ENCODE measurements at places on chromosomes 1 and 21. TPM values are rescaled to one million over a fixed set of nuclear protein-coding genes. Genes with fewer than 3 reads are reported as not detected.

DNA sequence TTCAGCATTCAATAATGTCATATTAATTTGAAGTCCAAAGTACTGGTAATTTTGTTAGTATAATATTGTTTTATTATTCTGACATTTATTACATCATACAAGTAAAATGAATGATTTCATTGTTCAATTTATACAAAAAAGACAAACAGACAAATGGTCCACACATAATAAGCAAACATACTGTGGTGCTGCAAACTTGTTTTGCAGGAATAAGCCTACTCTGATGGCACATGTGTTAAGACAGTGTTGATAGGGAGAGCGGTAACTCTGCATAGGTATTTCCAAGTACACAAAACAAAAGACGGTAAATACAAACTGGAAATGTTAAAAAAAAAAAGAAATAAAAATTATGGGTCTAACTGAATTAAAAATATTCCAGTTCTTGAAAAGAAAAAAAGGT, 59.7 kb upstream of the DPYD start:
- no peak for DNase-seq

DNA sequence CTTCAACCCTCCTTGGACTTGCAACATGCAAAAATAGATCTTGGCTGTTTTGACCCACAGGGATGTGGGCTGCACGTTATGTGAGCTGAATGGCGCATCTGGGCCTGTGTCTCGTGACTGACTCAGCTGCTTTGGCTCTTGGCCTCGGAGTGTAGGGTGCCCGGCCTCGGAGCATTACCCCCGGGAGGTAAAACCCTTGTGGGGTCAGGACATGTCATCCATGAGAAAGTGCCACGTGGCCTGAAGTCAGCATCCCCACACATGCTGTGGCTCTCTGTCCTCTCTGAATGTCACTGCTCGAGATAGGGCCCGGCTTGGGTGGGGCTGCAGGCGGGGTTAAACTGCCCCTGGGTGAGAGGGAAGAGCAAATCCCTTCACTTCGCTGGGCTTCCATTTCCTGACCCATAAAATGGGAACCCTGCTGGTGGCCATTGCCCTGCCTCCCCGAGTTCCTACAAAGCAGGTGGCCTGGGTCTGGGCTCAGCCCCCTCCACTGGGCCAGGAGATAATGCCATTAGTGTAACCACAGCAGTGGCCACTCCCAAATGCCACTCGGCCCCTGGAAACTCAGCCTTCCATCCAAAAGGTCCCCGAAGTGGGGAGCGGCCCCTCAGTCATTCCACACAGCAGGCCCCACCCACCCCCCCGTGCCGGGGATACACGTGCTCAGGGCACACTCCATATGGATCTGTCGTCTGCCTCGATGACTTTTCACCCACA, 22.8 kb upstream of the TSPEAR start:
- no peak for DNase-seq

DNA sequence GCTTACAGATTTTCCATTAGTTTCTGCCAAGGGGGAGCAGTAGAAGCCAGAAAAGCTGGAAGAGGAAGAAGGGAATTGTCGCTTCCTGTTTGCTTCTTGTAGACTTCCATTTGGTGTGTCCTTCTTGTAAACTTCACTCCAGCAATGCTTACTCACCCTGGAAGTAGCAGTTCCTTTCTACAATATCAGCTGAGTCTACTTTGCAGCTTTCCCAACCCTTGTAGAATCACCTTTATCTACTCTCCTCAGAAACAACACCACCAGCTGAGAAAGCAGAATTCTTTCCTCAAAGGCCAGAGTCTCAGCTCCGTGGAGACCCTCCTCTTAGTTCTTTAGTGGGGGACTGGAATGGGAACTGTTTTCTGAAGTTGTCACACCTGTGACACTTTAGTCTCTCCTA, 1136.7 kb upstream of the TMPRSS15 start:
- no peak for DNase-seq

The SEMA4A gene
- polyA plus RNA-seq = 21.2 TPM

The CLDN17 gene
- polyA plus RNA-seq = not detected

GRCh38 chr21:41958886-41959563, 5.2 kb upstream of the C2CD2 start:
- DNase-seq = no peak

The KLHDC8A gene
- polyA plus RNA-seq = 2.1 TPM

The TCP10L gene
- polyA plus RNA-seq = 2.4 TPM

GRCh38 chr1:193031431-193031830, 27.7 kb downstream of the UCHL5 start:
- DNase-seq = no peak

DNA sequence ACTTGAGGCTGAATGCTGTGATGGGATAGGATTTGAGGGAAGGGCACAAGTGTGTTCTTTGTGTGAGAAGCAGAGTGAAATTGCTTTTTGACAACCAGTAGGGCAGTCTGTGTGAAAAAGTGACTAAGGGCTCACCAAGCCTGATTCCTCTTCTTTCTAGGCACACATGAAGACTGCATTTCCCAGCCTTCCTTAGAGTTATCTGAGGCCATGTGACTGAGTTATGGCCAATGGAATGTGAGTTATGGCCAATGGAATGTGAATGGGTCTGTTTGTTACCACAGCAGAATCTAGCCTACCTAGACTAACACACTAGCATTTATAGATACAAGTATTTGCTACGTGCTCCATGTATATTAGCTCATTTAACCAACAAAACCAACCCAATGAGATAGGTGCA, 35.3 kb upstream of the DIRAS3 start:
- no peak for DNase-seq

- DNase-seq = no peak
Measured at GRCh38 chr1:204478172-204478899, 16.3 kb downstream of the PIK3C2B start.

DNA sequence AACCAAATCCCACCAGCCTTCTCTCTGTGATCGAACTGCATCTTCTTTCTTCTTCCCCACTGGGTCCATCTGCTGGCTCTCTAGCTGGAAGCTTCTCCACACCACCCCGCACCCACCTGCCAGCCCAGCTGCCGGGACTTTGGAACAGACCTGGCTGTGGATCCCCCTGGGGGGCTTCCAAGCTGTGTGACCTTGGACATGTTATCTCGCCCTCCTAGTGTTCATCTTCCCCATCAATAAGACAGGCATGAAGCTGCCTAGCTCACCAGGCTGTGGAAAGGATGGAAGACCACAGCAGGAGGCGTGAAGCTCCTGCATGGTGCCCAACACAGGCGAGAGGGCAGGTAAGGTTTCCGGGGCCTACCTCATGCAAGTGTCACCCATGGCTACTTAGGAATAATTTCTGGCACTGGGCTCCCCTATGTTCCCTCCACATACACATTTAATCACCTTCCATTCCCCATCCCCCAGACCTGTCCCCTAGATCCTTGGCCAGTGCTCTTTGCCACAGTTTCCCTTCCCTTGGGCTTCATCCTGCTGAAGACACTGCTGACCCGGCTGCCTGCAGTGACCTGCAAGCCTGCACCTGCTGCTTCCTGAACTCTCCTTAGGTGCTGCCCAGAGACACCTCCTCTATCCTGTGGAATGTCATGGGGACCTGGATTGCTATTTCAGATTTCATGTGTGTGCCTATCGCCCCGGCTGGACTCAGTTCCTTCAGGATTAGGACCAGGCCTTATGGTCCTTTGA, 13.2 kb upstream of the C2CD2 start:
- no peak for DNase-seq

- DNase-seq = no peak
Measured at GRCh38 chr1:193519922-193520321, 333.5 kb upstream of the B3GALT2 start.

The CDA gene
- 6.3 TPM for polyA plus RNA-seq

GRCh38 chr1:215860833-215861232, 293.7 kb downstream of the KCTD3 start:
- DNase-seq = no peak

DNA sequence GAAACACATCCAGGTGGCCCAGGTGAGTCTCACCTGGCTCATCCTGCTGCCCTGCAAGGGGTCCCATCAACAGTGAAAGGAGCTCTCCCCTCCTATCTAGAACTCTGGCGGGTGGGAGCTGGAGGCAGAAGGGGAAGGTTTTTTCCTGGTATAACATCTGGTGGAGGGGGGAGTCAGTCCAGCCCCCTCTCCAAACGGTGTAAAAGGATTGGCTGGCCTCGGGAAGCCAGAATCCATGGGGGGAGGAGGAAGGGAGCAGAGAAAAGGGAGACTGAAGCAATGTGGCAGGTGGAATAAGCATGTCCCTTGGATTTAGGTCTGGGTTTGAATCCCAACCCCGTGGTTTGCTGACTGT, 1.2 kb upstream of the CAMK2N1 start:
- DNase-seq = no peak

DNA sequence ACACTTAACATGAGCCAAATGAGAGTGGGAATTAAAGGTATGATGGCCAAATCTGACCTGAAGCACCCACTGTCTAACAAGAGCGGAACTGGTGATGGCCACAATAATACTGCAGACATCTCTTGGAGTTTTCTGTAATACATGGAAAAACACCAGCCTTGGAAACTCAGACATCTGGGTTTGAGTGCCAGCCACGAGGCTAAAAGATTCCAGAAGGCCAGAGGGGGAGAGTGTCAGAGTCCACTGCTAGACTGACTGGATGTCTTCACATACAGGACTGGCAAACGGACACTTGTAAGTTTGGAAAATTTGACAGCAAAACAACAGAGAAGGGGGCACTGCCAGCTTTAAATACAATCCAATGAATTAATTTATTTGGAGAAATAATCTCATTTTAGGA, 175.1 kb downstream of the ADSS2 start:
- no peak for DNase-seq

DNA sequence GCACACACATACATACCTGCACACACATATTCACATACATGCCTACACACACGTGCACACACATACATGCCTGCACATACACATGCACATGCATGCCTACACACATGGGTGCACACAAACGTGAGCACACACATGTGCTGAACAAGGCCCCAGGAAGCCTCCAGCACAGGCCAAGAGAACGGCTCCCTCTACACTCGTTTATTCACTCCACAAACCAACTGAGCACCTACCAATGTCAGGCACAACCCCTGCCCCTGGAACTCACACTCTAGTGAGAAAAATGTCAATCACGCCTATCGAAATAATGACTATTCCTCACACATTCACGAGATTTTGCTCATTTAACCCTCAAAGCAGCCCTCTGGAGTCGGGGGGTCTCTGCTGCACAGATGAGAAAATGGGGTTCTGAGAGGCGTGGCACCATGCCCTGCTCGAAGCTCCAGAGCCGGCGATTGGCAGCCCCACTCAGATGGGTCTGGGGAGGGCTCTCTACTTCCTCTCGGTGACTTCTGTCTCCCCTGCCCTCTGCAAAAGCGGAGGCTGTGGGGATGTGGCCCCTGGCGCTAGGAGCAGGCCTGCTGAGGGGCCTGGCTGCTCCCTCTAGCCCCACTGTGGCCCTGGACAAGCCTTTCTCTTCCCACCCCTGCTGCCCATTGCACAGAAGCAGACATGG, 90.2 kb upstream of the RUNX3 start:
- DNase-seq = no peak

The BNIPL gene
- 1.9 TPM for polyA plus RNA-seq

GRCh38 chr1:96649301-96649700, 72.3 kb upstream of the PTBP2 start:
- no peak for DNase-seq

DNA sequence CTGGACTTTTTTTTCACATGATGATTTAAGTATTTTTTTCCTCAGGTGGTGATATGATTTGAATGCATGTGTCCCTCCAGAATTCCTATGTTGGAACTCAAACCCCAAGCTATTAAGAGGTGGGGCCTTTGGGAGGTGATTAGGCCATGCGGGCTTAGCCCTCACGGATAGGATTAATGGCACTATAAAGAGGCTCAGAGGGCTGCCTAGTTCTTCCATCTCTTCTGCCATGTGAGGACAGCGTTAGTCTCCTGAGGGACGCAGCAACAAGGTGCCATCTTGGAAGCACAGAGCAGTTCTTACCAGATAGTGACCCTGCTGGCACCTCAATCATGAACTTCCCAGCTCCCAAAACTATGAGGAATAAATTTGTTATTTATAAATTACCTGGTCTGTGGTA, 18.3 kb upstream of the RBBP5 start:
- no peak for DNase-seq

- no peak for DNase-seq
Measured at GRCh38 chr1:25485536-25486411, 55.1 kb downstream of the MACO1 start.

- no peak for DNase-seq
Measured at GRCh38 chr1:155253797-155254196, 1.5 kb downstream of the ENTREP3 start.

The PHACTR4 gene
- 102 TPM for polyA plus RNA-seq

GRCh38 chr1:206005234-206005633, 2.0 kb upstream of the RAB7B start:
- no peak for DNase-seq

DNA sequence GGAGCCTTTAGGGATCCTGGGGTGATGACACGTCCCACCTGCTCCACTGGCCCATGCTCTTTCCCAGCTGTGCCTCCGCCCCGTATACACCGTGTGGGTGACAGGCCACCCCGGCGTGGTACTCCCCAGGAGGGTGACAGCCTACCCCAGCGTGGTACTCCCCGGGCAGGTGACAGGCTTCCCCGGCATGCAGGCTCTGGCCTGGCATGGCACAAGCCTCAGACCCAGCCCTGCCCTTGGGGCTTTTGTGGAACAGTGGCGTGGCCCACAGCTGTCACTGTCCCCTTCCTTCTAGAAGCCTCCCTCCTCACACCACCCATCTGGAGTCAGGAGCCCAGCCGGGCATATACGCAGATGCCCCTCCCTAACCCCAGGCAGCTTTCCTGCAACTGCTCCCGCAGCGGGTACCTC, 4.7 kb upstream of the PFKL start:
- no peak for DNase-seq

DNA sequence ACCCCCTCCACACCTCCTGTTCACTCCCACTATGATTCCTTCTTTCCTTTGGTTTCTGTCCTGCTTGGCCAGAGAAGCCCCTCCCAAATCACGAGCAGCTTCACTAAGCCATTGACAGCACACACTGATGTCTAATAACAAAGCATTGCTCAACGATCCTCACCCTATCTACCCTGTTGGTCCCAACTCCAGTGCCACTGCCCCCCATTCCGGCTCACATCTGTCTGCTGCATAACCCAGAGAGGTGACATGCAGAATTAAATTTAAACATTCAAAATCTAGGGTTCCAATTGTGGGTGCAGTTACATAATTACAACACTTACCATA, 236.9 kb downstream of the TTLL7 start:
- DNase-seq = no peak

- no peak for DNase-seq
Measured at GRCh38 chr1:230308039-230308438, 118.1 kb downstream of the PGBD5 start.

The LRRC39 gene
- polyA plus RNA-seq = 1.6 TPM

The CRABP2 gene
- polyA plus RNA-seq = 113 TPM

DNA sequence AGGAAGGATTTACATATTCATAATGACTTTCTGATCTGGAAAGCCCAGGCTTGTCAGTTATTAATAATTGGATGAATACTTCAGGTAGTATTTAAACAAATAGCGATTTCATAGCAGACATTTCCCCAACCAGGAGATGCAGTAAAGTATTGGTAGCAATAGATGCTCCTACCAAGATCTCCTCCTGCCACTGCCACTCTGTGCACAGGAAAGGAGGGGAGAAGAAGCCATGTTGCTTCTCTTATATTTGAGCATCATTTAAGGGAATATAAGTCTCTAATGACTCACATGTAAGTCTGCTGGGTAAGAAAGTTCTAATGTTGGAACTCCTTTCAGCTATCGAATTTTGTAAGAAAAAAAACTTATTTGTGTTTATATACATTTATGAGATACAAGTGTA, 420 bp upstream of the IFI16 start:
- DNase-seq = no peak

- no peak for DNase-seq
Measured at GRCh38 chr1:34833711-34834110, 25.8 kb downstream of the SMIM12 start.

GRCh38 chr21:45818904-45819285, 162.7 kb upstream of the COL6A1 start:
- no peak for DNase-seq

The GPR52 gene
- polyA plus RNA-seq = not detected
